ENCODE measurements at places on chromosomes 11 and 22. TPM values are rescaled to one million over a fixed set of nuclear protein-coding genes. Genes with fewer than 3 reads are reported as not detected.

- no peak for DNase-seq
Observed at GRCh38 chr11:102117472-102118113, 7.3 kb downstream of the YAP1 start.

DNA sequence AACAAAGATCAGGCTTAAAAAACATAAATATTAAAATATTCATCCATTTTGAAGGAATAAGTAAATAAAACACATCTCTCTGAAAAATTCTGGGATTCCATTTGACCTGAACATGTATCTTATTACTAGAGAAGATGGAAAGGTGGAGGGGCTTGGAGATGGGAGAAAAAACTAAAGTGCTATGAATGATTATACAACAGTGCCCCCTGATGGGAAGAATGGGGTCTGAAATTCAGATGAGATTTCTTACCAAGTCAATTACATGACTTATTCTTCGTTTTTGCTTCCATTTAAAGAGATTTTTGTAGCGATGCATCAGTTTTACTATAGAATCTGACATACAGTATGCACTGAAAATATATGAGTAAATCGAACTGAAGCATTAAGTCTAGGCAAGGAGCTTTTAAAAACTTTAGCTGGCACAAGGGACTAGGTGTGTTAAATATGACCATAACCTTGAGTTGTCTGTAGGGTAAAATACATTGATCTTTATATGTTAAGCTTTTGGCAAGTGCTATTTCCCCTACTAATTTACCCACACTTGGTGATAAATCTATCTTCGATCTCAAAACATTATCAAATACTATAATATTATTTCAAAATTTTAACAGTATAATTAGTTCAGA is 718.8 kb downstream of the CNTN5 start:
- no peak for DNase-seq

LRRC32 gene
- total RNA-seq: 37.6 TPM

DNA sequence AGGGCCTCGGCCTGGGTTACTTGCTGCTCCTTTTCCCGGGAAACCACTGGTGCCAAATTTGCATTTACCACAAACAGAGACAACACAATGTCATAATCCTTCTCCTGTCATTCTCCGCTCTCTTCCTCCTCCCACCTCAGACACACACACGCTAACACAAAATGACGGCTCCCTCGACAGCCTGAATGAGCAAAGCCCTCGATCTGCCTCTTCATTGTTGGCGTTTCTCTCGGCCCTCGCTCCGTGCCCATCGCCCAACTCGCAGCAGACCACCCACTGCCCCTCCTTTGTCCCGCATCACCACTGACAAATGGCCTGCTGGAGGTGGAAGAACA is 12.5 kb upstream of the TCF20 start:
- DNase-seq: peak; percentile 80

DNA sequence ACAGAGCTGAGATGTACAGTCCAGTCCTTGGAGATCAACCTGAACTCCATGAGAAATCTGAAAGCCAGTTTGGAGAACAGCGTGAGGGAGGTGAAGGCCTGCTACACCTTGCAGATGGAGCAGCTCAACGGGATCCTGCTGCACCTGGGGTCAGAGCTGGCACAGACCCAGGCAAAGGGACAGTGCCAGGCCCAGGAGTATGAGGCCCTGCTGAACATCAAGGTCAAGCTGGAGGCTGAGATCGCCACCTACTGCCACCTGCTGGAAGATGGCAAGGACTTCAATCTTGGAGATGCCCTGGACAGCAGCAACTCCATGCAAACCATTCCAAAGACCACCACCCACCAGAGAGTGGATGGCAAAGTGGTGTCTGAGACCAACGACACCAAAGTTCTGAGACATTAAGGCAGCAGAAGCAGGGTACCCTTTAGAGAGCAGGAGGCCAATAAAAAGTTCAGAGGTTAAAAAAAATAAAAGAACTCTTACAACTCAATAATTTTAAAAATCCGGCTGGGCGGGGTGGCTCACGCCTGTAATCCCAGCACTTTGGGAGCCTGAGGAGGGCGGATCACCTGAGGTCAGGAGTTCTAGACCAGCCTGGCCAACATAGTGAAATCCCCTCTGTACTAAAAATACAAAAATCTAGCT is 69.9 kb upstream of the RTL6 start:
- no peak for DNase-seq

C11orf16 gene
- not detected for total RNA-seq

- DNase-seq: peak; percentile 0
Observed at GRCh38 chr11:88886796-88887195, 179.0 kb downstream of the GRM5 start.

GRCh38 chr22:42283278-42284201 is 13.1 kb upstream of the TCF20 start:
- peak; percentile 87 for DNase-seq

- DNase-seq: no peak
Observed at GRCh38 chr22:50715776-50716175, 22.2 kb upstream of the ACR start.

GRCh38 chr11:120200677-120201076 is 10.2 kb upstream of the OAF start:
- peak; percentile 38 for DNase-seq

CASP4 gene
- total RNA-seq: 152 TPM

DNA sequence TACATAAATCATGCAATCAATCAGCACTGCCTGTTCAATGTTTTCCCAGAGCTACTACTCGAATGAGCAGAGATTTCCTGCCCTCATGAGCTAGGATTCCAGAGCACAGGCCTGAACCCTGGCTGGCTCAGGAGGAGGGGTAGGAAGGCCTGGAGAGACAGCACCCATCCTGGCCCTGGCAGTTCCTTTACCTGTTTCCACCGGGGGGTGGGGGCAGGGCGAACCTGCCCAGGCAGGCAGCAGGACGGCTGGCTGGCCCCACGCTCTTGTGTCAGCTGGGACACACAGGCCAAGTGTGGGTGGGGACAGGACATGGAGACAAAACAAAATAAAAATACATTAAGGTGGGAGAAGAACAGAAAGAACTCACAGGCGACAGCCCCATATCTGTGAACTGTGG is 109.8 kb upstream of the BID start:
- DNase-seq: no peak

DNA sequence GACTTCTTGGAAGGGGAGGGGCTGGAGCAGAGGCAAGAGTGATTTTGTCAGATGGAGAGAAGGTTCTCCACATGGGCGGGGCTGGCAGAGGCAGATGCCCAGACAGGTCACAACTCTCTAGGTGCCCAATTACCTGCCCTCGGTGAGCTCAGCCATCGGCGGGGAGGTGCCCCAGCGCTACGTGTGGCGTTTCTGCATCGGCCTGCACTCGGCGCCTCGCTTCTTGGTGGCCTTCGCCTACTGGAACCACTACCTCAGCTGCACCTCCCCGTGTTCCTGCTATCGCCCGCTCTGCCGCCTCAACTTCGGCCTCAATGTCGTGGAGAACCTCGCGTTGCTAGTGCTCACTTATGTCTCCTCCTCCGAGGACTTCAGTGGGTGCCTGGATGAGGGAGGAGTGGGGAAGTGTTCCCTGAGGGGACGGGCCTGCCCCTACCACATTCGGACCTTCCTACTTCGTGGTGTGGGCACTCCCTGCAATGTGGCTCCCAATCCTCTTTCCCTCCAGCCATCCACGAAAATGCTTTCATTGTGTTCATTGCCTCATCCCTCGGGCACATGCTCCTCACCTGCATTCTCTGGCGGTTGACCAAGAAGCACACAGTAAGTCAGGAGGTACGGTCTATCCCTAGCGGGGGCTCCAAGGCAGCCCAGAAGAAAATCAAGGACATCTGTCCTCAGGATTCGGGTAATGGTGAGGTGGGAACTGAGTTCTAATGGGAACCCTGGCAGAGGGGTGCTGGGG is 15.6 kb downstream of the PGAP2 start:
- peak; percentile 66 for DNase-seq

DNA sequence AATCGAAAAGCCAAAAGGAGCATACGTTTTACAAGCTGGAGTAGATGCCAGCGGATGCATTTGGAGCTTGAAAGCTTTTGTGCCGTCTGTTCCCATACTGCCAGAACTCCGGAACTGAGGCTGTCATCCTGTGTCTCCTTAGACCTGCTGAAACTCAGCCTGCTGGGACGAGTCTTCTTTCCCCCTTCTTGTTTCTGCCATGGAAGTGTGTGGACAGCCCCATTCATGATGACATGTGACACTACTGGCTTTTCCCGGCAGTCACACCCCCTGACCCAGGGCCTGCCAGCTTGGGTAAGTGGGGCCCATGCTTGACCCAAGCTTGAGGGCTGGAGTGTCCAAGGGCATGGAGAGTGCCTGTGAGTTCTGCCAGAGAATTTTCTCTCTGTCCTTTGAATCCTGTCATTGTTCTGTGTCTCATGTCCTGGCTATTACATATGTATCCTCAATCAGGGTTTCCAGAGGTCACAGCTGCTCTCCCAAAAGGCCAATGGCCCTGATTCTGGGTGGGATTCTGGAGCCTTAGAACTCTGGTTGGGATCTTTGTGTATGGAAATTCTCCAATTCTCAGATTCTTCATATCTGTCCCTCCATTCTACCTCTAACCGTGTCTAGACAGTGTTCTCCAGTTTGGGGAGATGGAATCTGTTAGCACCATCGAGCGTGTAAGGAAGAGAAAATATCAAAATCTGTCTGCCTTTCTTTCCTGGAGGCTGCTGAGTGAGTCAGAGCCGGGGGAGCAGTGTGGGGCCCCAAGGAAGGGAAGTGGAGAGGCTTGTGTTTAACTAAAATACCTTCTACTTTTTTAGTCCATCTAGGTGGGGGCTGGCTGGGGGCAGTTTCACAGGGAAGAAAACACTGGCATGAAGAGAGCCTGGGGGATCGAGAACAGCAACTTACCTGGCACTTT is 73.2 kb downstream of the KIAA1671 start:
- peak; percentile 95 for DNase-seq

GRCh38 chr11:17730137-17730536 is 4.4 kb upstream of the KCNC1 start:
- DNase-seq: no peak

GRCh38 chr11:88814076-88814475 is 251.7 kb downstream of the GRM5 start:
- DNase-seq: no peak

MUC6 gene
- total RNA-seq: not detected

GRCh38 chr11:30855383-30856006 is 269.3 kb upstream of the MPPED2 start:
- peak; percentile 52 for DNase-seq

INSC gene
- total RNA-seq: 0.72 TPM

DNA sequence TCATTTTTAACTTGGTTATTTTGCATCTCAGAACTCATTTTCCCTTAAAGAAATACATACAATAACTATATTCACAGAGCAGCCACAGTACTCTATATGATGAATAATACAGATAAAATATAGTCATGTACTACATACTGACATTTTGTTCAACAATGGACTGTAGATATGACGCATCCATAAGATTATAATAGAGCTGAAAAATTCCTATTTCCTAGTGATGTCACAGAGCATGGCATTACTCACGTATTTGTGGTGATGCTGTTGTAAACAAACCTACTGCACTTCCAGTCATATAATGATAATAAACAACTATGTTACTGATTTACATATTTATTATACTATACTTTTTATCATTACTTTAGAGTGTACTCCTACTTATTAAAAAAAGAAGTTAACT is 38.7 kb downstream of the NARS2 start:
- no peak for DNase-seq

GRCh38 chr11:126098204-126098769 is 35.6 kb upstream of the CDON start:
- no peak for DNase-seq

DNA sequence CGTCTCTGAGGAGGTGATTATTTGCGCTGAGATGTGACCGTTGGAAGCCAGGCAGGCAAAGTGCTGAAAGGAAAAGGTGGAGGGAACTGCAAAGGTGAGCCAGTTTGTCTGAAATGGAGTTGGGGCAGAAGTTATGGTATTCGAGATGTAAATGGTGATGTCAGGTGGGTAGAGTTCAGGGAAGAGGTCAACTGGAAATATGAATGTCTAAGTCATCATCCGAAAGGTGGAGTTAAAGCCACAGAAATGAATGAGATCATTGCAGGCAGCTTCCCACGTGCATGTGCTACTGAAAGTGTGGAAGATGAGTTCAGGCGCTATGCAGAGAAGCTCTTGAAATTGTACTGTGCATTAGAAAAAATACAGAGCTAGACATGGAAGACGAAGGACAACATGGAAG is 2.2 kb upstream of the BPIFC start:
- no peak for DNase-seq

DNA sequence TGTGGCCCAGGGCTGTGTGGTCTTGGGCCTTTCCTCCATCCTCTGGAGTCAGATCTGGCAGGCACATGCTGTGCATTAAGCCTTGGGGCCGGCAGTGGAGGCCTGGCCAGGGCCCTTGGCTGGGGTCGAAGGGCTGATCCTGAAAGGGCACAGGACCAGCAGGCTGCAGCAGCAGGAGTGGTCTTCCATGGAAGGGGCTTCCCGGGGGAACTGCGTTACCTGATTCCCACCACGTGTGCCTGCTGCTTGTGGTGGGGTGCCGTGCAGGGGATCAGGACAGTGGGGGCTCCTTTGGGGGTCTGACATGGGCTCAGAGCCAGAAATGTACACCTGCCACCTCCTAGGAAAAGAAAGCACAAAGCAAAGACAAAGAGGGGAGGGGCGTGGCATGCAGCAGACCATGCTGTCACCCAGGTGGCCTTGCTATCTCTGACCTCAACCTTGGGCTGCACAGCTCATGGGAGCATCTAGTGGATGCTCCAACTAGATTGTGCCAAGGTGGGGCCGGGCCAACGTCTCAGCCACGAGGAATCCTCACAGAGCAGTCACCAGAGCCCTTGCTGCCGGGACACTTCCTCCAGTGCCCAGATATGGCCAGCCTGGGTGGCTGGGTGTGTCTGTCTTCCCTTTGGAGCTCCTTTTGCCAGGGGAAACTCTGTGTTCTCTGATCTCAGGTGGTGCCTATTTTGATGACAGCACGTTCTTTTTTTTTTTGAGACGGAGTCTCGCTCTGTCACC is 17.9 kb upstream of the YPEL1 start:
- DNase-seq: peak; percentile 37

GRCh38 chr11:56817661-56818060 is 69.2 kb upstream of the OR9G4 start:
- DNase-seq: no peak

LGR4 gene
- total RNA-seq: 56.1 TPM

- DNase-seq: no peak
Observed at GRCh38 chr11:44143987-44144909, 48.8 kb downstream of the EXT2 start.

GRCh38 chr11:2156416-2157182 is 4.4 kb downstream of the INS start:
- DNase-seq: peak; percentile 99

DNA sequence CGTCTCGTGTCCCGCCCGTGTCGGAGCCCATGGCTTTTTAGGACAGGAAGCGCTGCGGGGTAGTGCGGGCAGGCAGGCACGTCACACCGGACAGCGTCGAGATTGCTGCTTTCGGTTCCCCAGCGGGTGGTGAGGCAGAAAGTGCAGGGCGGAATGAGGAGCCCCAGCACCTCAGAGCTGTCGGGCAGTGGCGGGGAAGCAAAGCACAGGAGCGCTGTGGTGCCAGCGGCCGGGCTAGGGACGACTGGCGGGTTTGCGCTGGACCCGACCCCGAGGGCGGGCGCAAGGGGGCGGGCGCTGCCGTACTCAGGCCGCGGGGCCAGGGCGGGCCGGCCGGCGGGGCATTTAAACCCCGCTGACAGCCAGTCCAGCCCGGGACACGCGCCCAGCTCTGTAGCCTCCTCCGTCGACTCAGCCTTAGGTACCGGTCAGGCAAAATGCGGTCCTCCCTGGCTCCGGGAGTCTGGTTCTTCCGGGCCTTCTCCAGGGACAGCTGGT is at the start of gene SLC37A2:
TSS of gene SLC37A2 (plus strand) at position 375 of the 498 bp plus-strand sequence. CDS start at position 438, 63 bp downstream.
- DNase-seq: peak; percentile 93

TRIM51 gene
- not detected for total RNA-seq

OR4D9 gene
- not detected for total RNA-seq

All from osteoblast (primary cell).